NCI-H2171 treated with DMSO at 0.1 percent for 48 hours (cell line): ENCODE measurements at places on chromosomes 13 and 19.

DNA sequence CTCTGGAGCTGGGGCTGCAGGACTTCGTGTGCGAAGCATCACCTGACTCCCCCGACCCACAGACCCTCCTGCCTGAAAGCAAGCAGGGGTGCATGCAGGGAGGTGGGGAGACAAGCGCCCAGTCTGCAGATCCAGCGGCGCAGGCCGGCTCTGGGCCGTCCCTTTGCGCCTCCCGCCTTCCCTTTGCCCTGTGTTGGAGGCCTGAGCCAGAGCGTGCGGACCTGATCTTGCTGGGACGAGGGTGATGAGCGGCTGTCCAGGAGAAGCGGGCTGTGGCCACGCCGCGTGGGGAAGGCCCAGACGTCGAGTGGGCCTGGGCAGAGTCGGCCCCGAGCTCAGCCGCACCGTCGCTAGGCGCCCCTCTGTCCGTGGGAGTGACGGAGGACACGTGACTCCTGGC, 5.3 kb upstream of the GRTP1 start:
- no peak for DNase-seq

GRCh38 chr19:14333101-14333871, 48.0 kb upstream of the ADGRE5 start:
- no peak for DNase-seq

GRCh38 chr13:102399791-102400674, 1.8 kb downstream of the FGF14 start:
- peak; percentile 38 for DNase-seq

GRCh38 chr13:31631746-31632145, 107.6 kb upstream of the RXFP2 start:
- no peak for DNase-seq

- peak; percentile 78 for DNase-seq
Observed at GRCh38 chr19:5340637-5341447, at the start of gene PTPRS. TSS of gene PTPRS (minus strand) at chr19:5340812. CDS start at chr19:5286140, 54,672 bp downstream.

DNA sequence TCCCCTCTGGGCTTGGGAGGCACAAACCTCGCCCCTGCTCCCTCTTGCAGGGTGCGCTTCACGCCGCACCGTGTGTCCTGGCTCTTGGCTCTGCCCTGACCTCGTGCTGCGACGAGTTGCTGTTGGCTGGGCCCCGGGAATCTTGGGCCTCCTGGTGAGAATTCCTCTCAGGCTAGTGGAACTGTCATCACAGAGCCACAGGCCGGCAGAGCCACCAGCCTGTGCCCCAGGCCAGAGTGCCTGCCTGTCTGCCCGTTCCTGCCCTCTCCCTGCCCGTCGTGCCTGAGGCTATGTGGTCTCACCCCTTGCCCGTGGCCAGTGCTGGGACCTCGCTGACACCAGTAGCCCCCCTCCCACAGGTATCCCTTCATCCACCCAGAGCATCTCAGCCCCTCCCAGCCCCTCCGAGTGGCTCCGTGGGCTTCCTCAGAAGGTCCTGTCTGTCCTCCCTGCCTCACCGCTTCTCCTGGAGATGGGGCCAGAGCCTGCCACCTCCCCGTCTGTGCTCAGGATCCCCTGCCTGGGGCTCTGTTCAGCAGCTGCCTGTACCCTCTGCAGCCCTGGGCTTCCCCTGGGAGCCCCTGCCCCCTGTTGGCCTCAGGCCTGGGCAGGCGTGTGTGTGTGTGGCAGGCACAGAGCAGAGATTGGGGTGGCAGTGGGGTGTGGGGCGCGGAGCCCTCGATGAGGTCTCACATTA, 13.3 kb downstream of the NDUFB7 start:
- no peak for DNase-seq

DNA sequence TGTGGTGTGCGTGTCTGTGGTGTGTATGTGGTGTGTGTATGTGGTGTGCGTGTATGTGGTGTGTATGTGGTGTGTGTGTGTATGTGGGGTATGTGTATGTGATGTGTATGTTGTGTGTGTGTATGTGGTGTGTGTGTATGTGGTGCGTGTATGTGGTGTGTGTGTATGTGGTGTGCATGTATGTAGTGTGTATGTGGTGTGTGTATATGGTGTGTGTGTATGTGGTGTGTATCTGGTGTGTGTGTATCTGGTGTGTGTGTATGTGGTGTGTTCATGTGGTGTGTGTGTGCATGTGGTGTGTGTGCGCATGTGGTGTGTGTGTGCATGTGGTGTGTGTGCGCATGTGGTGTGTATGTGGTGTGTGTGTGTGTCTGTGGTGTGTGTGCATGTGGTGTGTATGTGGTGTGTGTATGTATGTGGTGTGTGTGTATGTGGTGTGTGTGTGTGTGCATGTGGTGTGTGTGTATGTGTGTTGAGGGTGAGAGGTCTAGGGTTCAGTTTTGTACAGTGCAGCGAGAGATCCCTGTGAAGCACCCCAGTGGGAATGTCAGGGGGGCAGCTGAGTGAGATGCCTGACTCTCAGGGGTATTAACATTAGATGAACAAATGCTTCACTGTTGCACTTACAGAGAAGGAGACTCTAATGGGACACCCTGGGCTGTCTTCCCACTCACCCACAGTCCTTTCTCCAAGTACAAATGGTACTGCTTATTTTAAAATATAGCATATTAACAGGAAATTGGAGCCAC, 61.3 kb upstream of the MEDAG start:
- peak; percentile 4 for DNase-seq

- DNase-seq: no peak
Observed at GRCh38 chr19:45865269-45865948, 1.3 kb downstream of the FOXA3 start.

- no peak for DNase-seq
Observed at GRCh38 chr13:89897681-89898080, 1449.8 kb upstream of the MIR17HG start.

- no peak for DNase-seq
Observed at GRCh38 chr13:104143760-104144416, 1077.7 kb upstream of the SLC10A2 start.

GRCh38 chr13:103539721-103540381, 473.6 kb upstream of the SLC10A2 start:
- no peak for DNase-seq

GRCh38 chr13:43360892-43361610, 337.7 kb downstream of the DNAJC15 start:
- no peak for DNase-seq

DNA sequence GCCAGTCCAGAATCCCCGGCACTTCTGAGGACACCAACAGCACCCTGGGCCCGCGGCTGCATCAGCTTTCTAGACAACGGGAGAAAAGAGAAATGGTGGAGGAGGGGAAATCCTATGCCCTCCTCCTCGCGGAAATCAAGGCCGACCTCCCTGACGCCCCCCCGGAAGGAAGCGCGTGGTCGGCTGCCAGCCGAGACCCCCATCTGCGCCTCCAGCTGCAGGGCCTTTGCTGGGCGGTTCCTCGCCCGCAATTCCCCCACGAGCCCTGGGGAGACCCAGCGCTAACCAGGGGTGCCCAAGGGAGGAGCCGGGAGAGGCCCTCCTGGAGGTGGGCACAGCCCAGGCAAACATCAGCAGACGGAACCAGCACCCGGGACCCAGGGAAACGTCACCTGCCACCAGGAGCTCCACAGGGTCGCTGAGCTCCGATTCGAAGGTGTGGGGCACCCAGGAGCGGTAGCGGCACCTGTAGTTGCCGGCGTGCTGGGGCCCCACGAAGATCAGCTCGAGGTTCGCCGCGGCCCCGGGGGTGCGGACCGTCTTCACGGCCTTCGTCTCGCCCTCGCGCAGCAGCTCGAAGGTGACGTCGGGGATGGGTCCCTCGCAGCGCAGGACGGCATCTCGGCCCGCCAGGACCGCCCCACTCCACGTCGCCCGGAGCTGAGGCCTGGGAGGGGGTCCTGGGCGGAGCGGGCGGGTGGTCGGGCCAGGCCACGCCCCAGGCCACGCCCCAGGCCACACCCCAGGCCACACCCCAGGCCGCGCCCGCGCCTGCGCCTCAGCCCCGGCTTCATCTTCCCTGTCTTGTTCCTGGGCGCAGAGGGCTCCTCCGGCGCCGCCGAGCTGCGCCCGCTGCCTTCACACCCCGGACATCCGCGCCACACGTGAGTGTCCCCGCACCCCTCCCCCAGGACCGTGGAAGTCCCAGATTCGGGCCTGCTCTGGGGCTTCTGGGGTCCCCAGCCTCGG, 6.0 kb downstream of the A1BG start:
- peak; percentile 76 for DNase-seq

DNA sequence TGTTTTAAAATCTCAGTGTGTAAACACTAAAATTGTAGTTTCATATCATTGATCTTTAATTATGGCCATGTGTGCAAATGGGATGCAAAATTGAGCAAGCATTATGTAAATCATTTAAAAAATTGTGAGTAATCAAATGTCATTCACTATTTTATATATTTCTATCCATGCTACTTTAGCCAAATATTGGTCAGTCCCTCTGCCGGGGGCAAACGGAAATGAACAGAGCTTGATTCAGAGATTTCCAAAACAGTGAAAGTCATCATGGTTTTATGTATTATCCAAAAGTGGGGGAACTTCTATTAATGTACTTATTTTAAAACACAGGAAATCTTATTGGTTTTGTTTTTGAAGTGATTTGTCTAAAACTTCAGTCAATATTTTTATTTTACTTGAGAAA, 219.1 kb downstream of the IRS2 start:
- DNase-seq: no peak

DNA sequence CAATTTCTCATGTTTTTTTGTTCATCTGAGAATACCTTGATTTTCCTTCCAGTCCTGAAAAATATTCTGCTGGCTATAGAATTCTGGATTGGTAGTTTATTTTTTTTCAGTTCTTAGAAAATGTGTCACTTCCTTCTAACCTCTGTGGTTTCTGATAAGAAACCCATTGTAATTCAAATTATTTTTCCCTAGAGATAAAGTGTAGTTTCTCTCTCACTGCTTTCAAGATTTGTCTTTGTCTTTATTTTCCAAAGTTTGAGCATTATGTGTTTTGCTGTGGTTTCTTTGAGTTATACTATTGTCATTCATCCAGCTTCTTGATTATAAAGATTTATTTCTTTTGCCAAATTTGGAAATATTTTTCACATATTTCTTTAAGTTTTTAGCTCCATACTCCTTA, 324.0 kb upstream of the SPRY2 start:
- no peak for DNase-seq

- no peak for DNase-seq
Observed at GRCh38 chr19:15732388-15732787, 4.6 kb downstream of the OR10H2 start.

DNA sequence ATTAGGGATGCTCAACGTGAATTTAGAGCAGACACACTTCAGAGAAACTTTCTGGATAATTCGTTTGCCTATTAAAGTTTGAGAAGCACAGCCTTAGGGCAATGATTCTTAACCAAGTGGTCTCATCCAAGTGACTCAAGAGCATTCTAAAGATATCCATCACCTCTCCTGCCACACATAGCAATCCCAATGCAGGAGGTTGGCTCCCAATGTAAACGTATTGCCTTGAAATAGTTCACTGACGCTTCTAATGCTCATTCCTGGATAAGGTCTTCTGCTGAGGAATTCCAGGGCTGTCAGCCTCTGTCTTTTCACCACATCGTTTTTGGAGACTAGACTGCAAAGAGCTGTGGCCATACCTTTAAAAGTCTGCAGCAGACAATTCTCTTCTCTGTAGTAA, 279.8 kb upstream of the DACH1 start:
- no peak for DNase-seq

- no peak for DNase-seq
Observed at GRCh38 chr19:1748115-1748872, 5.0 kb upstream of the ONECUT3 start.

GRCh38 chr19:30092721-30093569, 150.9 kb downstream of the URI1 start:
- DNase-seq: no peak

DNA sequence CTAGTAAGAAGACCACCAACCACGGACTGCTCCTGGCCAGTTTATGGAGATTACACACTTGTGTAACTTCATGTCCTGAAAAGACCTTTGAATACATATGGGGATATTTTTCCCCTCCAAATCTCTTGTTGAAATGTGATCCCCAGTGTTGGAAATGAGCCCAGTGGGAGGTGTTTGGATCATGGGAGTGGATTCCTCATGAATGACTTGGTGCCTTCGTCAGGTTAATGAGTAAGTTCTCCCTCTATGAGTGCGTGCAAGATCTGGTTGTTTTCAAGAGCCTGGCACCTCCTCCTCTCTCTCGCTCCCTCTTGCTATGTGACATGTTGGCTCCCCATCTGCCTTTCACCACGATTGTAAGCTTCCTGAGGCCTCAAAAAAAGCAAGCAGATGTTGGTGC, 769.0 kb upstream of the SLITRK1 start:
- peak; percentile 69 for DNase-seq

- DNase-seq: no peak
Observed at GRCh38 chr13:112447761-112448603, 71.8 kb downstream of the SPACA7 start.

DNA sequence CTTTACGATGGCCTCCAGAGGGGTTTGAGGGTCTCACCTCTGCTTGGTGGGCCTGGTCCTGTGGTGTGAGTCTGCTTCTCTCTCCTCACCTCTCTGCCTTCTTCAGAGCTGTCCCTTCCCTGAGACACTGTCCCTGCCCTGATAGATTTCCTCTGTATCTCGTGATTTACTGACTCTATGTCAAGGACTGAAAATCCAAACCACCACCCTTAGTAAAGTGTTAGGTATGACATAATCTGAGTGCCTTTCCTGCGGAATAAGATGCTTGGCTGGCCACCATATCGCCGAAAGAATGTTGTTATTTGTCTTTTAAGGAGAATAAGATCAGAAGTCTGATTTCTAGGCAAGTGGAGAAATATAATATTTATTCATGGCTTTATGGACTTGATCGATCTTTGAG, 7.2 kb downstream of the SLC25A15 start:
- no peak for DNase-seq

DNA sequence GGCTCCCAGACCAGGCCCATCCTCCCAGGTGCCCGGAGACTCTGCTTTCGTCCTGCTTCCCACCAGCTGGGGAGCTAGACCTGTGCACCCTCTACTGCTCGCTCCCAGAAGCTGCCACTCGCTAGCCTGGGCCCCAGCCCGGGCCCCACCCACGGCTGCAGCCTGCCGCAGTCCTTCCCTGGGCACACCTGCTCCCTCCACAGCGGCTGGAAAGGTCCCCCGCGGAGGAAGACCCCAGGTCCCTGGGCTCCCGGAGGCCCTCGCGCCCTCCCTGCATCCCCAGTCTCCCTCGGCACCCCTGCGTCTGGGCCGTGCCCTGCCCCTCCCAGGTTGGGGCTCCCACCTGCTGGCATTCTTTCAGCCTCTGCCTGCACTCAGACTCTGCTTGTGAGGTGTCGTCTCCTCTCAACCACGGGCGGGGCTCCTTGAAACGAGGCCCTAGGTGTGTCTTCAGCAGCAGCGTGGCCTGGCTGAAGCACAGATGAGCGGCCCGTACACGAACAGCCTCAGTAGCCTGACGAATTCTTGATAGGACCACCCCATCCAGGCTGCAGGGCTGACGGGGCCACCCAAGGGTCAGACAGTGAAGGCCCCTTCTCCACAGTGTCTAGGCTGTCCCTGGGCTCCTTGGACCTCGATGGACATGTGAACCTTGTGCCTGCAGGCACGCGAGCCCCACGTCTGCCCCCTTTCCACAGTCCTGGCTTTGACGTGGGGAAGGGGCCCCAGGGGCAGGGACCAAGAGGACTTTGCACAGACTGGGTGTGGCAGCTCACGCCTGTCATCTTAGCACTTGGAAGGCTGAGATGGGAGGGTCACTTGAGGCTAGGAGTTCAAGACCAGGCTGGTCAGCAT, 27.9 kb downstream of the DOT1L start:
- DNase-seq: no peak

- DNase-seq: no peak
Observed at GRCh38 chr19:4136680-4137088, 12.8 kb upstream of the MAP2K2 start.

- DNase-seq: no peak
Observed at GRCh38 chr13:53143757-53144339, 115.2 kb downstream of the OLFM4 start.

- DNase-seq: no peak
Observed at GRCh38 chr19:33175886-33176669, 18.1 kb upstream of the LRP3 start.
